Kidney epithelial cell (primary cell): ENCODE measurements at places on chromosomes 6 and 20. TPM values are rescaled to one million over a fixed set of nuclear protein-coding genes. Genes with fewer than 3 reads are reported as not detected.

The SLC22A3 gene
- total RNA-seq, result 5.8 and 6.4 TPM in 2 replicates

The CST5 gene
- total RNA-seq, result 0.34 and 2.6 TPM in 2 replicates

The PLEKHG1 gene
- 27.8 and 52.9 TPM in 2 replicates for total RNA-seq

The STX11 gene
- total RNA-seq, result 4.1 and 4.3 TPM in 2 replicates

DNA sequence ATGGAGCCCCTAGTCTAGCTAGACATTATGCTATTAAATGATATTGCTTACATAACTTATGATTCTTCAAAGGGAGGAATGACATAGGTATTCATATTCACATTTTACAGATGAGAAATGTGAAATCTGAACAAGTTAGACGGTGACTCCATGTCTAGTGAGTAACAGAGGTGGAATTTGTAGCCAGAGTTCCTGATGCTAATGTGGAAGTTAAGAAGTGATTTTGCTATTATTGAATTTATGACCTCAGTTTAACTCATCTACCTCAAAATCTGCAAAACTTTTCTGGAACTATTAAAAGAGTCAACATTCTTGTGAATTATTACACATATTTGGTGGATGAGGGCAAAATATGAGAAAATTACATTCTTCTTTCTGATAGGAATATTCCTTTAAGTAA is 347.6 kb upstream of the MMS22L start:
- DNase-seq, result no peak
